ENCODE measurements at places on chromosomes 1 and 21.

DNA sequence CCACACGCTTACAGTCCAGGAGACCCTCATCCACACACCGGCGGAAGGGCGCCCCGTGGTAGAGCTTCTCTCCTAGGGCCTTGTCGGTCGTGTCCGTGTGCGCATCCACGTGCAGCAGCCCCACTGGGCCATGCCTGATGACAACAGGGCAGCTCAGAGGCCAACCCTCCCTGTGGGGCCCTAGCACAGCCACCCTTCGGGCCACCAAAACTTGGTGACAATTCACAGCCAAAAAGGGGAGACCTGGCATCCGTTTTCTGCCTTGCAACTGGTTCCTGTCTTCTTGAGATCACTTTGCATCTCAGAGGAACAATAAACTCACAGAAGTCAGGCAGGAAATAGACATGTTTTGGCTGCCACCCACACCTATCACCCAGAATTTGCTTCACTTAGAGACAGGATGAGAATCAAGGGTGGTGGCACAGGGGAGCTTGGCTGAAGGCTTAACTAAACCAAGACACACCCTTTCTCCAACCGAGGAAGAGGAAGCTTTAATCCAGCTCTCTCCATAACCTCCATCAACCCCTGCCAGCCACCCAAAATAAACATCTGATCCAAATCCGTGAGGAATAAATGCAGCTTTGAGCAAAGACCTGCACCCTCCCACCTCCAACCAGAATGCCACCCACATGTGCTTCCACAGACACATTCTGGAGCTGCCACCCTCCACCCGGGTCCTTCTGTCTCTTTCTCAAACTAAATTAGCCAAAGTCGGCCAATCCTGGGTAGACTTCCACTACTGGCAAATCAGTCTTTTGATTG is 5.7 kb downstream of the AGMAT start:
- no peak for DNase-seq

- DNase-seq: no peak
Measured at GRCh38 chr1:180908074-180908765, 4.5 kb upstream of the KIAA1614 start.

DNA sequence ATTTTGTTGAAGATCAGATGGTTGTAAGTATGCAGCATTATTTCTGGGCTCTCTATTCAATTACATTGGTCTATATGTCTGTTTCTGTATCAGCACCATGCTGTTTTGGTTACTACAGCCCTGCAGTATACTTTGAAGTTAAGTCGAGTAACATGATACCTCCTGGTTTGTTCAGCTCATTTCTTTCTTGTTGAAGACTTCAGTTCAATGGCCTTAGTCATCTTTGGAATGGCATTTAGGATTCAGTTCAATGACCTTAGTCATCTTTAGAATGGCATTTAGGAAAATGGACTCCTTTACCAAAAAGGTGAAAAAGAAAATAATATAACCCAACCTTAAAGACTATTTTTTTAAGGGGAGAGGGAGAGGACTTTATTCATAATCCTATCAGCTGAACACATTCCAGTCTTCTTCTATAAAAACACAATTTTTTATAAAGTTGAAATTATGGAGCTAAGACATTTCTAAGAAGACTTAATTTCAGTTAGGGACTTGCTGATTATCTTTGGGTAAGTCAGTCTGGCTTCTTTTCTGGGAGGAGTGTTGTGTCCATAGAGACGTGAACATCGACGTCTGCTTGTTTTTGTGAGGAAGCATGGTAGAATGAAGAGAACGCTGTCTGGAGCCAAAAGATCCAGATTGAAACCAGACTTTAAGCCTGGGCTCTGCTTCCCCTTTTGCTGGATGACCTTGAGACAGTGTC is 48.3 kb downstream of the DDR2 start:
- no peak for DNase-seq

- DNase-seq: no peak
Measured at GRCh38 chr1:192598589-192598988, 23.0 kb downstream of the RGS1 start.

GRCh38 chr21:36893581-36893980 is 72.9 kb downstream of the HLCS start:
- no peak for DNase-seq

DNA sequence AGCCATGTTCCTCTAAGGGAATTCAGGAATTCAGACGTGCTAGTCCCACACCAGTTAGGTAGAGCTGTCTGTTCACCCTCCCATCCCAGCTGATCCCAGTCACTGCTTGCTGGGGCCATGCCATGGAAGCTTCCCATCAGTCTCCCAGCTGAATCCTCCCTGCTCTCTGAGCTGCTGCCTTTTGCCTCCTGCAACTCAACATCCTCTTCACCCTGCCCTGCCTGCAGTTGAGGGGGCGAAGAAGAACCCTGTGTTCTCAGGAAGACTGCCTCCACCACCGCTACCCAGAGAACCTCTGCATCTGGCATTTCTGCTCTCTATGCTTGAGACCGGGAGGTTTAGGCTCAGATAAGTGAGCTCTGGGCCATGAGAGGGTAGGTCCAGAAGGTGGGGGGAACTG is 16.2 kb downstream of the CDCA8 start:
- no peak for DNase-seq

DNA sequence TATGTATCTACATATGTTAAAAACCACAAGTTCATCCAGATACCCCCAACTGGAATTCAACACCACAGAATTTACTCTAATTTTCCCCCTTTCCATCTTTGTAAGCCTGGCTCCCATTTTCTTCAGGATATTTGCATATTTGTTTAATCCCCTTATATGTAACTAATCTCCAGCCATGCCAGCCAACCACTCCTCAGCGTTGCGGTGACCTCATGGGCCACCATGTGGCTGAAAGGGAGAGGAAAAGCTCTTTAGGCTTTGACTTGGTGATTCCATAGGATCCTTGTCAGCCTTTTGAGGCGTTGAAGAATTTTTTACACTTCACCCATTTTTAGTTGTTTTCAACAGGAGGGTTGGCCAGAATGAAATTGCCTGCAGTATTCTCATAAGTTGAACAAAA is 10.0 kb downstream of the CLDN19 start:
- DNase-seq: no peak

All from NCI-H2107 (cell line).